GM18507 (cell line): ENCODE measurements at places on chromosomes 3 and 15.

GRCh38 chr3:112605285-112605684 is 35.7 kb downstream of the CCDC80 start:
- no peak for DNase-seq

GRCh38 chr3:64930891-64931290 is 243.1 kb upstream of the ADAMTS9 start:
- no peak for DNase-seq

GRCh38 chr15:83526319-83526718 is 79.2 kb downstream of the SH3GL3 start:
- no peak for DNase-seq

GRCh38 chr15:66402761-66403284 is 16.1 kb downstream of the MAP2K1 start:
- no peak for DNase-seq

- no peak for DNase-seq
These were observed 1249.8 kb downstream of the NSUN3 start for GRCh38 chr3:95312650-95313049.

GRCh38 chr3:140018556-140018955 is 83.6 kb downstream of the CLSTN2 start:
- DNase-seq = no peak
